Activated T-cell treated with anti-CD3 and anti-CD28 coated beads, Interleukin-2, amount 50 U/mL, for 24 hours (primary cell): ENCODE measurements at places on chromosomes 1 and 21.

DNA sequence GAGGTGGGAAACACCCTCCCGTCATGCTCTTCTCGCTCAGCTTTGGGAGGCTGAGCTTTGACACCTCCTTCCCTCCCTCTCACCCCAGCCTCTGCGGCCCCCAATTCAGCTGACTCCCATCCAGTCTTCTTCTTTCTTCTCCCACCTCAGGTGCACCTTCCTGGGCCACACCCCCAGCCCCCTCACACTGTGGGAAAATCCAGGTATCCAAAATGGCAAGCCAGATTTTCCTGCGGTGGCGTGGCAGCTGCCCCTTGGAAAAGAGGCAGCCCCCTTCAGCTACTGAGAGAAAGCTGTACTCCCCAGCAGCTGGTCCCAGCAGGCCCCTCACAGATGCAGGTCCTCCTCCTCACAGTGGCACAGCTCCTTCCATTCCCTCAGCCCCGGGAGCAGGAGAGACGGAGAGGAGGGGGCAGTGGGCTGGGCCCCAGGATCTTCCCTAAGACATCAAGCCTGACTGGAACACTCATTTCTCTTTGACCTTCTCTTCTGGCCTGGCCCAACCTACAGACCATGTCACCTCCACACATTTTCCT, 61.6 kb downstream of the OPTC start:
- no peak for DNase-seq

GRCh38 chr21:32914424-32915039, 111.2 kb upstream of the OLIG2 start:
- DNase-seq: no peak

GRCh38 chr21:29209696-29210095, 79.3 kb downstream of the MAP3K7CL start:
- no peak for DNase-seq

- DNase-seq: no peak
Measured at GRCh38 chr21:44803651-44804050, 2.0 kb upstream of the UBE2G2 start.

DNA sequence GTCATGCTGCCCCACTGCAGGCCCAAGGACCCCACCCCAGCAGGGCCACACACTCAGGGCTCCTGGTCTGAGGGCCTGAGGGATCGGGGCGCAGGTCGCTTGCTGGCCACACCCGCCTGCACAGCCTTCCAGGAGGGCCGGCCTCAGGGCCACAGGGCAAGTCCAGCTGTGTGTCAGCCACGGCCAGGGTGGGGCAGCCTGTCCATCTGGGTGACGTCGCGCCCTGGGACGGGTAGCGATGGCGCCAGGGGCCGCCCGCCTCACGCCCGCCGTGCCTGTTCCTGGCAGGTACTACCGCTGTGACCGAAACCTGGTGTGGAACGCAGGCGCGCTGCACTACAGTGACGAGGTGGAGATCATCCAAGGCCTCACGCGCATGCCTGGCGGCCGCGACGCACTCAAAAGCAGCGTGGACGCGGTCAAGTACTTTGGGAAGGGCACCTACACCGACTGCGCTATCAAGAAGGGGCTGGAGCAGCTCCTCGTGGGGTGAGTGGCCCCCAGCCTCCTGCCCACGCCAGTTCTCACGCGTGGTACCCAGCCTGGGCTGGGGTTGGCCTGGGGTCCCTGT, 2.5 kb downstream of the COL6A1 start:
- no peak for DNase-seq

DNA sequence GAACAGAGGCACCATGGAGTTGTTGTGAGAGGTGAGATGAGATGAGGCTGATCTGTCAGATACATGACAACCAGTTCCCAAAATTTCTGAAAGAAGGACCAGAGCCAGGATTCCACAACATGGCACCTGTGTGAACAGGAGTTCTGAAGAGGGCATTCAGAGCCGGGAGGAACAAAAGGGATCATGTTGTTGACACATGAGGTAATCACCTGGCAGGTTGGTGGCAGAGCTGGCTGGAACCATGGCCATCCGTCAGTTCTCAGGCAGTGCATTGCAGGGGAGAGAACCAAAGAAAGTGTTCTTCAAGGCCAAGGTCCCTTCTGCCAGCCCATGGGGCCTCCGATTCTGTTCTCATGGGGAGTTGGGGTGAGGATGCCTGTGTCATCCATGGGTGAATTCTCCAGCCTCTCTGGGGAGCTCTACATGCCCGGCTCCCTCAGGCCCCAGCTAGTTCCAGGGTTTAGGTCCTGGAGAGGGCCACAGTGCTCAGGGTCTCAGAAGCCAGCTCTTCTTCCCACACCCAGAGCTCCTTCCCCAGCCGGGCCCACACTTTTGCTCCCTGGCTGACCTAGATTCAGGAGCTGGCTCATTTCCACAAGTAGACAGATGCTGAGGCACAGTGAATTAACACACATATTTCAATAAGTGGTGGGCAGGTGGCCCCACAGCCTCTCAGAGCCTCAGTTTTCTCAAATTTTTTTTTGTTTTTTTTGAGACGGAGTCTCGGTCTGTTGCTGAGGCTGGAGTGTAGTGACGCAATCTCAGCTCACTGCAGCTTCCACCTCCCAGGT, 49.1 kb upstream of the CTPS1 start:
- DNase-seq: no peak

DNA sequence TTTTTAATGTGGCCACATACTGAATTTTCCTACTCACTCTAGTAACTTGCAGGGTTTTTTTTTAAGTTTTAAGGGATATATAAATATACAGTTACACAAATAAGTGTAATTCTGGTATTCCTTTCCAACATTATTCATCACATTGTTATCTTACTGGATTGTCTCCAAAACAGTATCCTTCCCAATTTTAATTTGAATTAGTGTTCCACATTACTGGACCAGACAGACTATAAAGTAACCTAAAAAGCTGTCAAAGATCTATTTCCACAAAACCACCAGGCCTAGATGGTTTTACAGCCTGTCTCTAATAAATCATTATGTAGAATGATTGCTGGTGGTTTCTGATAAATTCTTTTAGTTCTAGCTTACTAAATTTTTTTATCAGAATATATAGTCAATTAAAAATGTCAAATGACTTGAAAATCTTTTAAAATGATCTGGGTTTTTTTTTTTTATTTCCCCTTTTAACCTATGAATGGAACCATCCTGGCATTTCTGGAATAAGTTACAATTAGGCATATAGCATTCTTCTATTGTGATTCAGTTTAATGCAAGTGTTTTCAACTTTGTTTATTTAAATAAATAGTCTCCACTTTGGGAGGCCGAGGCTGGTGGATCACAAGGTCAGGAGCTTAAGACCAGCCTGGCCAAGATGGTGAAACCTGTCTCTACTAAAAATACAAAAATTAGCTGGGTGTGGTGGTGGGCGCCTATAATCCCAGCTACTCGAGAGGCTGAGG, 59.3 kb downstream of the PACC1 start:
- DNase-seq: no peak

- DNase-seq: no peak
Measured at GRCh38 chr1:172500207-172500606, 32.7 kb upstream of the SUCO start.

- DNase-seq: no peak
Measured at GRCh38 chr1:65420590-65421350, at the start of the genes LEPR and LEPROT. LEPR (plus strand) TSS chr1:65420668; CDS start chr1:65565566, 144,898 bp downstream. LEPROT (plus strand) TSS chr1:65420668; CDS start chr1:65420725, 57 bp downstream.

DNA sequence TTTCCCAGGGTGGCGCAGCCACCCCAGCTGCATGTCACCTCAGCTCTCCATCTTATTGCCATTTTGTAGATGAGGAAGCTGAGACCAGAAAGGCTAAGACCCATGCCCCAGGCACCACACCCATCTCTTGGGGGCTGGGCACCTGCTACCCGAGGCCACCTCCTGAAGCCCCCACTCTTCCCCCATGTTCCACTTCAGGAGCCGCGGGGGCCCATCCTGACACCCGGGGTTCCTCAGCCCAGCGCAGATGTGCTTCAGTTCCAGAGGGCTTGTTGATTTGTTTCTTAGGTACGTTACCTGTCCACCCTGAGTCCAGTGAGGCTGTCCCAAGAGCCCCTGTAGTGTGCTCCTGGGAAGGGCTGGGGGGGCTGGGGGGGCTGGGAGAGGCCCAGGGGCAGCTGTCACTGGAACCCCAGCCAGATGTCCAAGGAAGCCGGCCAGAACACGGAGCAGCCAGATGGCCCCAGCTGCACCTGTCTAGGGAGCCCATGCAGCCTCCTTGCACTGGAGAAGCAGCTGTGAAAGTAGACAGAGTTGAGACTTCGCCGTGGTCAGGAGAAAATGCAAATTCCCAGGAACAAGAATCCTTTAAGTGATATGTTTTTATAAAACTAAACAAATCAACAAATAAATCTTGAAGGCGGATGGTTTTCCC, 17.1 kb upstream of the CCDC27 start:
- no peak for DNase-seq

GRCh38 chr1:23187637-23188036, 19.0 kb upstream of the LUZP1 start:
- no peak for DNase-seq

- no peak for DNase-seq
Measured at GRCh38 chr21:39976800-39977199, 109.6 kb downstream of the PCP4 start.

DNA sequence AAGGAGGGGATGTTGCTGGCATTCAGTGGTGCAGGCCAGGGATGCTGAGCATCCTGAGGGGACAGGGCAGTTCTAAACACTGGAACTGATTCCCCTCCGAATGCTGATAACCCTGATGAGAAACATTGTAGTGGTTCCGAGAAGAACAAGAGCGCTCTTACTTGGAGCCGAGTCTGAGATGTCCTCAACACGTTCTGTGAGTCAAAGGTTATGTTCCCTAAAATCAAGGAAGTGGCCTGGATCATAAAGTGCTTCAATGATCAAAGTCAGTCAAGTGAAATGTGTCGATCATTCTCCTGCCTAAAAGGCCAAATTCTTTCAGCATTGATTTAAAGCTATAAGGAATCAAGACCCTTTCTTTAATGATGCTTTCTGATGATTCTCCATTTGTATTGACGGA, 234.1 kb downstream of the NFIA start:
- DNase-seq: no peak

GRCh38 chr1:63904826-63905225, 131.0 kb downstream of the ROR1 start:
- no peak for DNase-seq

DNA sequence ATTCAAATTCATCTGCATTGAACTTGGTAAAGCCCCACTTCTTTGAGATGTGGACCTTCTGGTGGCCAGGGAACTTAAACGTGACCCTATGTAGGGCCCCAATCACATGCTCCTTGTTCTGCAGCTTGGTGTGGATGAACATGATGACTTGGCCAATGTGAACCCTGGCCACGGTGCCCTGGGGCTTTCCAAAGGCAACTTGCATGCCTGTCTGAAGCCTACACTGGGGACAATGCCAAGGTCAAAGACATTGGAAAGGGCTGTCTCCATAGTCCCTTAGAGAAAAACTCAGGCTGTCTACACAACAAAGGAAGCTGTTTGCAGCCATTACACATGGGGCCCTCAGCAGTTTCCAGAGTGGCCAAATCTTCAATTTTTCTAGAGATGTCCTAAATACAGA, 8.9 kb upstream of the VPS13D start:
- DNase-seq: no peak

DNA sequence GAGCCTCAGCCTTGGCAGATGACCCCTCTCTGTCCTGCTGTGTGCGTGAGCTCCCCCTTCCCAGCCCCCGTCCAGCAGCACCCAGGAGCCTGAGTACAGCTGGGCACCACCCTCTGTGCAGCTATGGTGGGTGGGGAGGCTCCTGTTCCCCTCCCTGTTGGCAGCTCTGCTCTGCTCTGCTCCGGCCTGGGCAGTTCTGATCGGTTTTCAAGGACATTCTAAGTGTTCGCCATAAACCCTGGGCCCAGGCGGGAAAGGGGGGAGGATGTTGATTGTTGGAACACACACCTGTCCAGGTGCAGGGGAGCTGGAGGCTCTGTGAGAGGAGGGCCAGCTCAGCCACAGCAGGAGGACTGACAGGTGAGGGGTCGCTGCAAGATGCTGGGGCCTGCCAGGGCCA, at the start of gene CLCNKB:
CLCNKB (plus strand) TSS at position 262 of the 400 bp plus-strand sequence. CDS start 711 bp downstream, outside the sequence.
- no peak for DNase-seq

- DNase-seq: no peak
Measured at GRCh38 chr1:29470087-29470787, 233.9 kb downstream of the PTPRU start.

DNA sequence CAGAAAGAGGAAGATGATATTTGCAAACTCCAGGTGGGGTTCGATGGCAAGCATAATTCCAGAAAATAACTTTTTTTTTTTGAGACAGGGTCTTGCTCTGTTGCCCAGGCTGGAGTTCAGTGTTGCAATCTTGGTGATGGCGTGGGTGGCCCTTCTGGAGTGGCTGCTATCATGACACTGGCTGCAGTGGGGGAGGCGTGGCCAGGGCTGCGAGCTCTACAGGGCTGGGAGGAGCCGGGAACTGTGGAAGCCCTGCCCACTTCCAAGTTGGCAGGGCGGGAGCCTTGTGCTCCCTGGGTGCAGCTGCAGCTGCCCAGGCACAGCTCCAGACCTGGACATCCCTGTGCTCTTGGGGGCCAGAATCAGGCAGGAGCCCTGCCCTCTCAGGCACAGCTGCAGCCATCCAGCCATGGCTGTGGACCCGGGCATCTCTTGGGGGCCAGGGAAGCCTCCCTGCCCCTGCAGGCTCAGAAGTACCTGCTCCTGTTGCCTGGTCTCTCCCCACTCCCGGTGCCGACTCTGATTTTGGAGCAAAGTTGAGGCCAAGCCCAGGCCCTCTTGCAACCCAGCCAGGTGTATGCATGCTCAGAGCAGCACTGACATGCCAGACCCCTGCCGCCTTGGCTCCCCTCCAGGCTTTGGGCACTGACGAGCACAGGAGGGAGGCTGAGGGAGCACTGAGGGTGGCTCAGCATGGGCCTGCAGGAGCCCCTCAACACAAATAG, 7.2 kb upstream of the BCL10 start:
- no peak for DNase-seq

DNA sequence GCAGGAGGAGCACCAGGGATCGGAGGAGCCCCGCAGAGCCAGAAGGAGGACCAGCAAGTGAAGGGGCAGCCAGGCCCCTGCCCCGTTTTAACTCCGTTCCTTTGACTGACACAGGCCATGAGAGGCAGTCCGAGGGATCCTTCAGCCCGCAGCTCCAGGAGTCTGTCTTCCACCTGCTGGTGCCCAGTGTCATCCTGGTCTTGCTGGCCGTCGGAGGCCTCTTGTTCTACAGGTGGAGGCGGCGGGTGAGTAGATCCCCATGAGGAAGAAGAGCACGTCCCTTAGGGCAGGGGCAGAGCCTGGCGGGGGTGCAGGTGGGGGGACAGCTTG, 13.3 kb downstream of the CSF1 start:
- DNase-seq: no peak

DNA sequence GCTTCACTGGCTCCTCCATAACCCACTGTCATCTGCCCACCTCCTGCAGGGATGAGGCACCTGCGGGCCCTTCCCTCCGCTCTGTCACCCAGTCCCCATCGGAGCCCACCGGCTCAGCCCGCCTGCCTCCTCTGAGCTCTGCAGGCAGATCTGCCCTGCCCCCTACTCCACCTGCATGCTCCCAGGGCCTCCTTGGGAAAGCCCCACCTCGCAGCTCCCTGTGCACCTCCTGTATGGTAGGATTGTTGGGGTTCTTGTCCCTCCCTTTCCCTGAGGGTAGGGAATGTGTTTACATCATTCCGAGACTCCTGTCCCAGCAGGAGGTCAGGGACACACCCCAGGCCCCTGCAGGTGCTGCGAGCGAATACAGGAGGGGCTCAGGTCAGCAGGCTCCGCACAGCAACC, 50.5 kb downstream of the SIK1 start:
- no peak for DNase-seq

GRCh38 chr21:38282921-38283320, 26.1 kb downstream of the KCNJ15 start:
- DNase-seq: no peak
